Hematopoietic multipotent progenitor cell treated with erythropoietin and hydrocortisone succinate and interleukin-3 and kit ligand, for 17 days (in vitro differentiated cells): ENCODE measurements at places on chromosomes 4 and X.

DNA sequence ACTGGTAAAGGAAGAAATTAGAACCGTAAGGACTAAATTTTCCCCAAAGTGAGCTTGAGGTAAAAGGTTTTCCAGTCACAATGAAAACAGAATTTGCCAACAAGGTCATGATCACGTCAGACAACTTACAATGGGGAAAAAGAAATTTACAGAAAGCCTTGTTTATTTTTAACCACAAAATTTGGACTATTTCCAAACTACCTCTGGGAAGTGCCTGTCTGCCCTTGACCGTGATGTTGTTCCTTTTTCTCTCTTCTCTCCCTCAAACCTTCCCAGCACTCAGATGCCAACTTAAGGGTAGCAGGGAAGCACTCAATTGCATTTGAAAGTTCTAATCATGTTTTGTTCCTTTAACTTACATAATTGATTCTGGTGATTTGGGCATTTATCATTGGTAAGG, 32.5 kb downstream of the MEPE start:
- no peak for DNase-seq

- DNase-seq, result no peak
Measured at GRCh38 chrX:148567779-148568178, 67.4 kb downstream of the AFF2 start.

- no peak for DNase-seq
Measured at GRCh38 chrX:19972984-19973383, 17.9 kb downstream of the BCLAF3 start.

DNA sequence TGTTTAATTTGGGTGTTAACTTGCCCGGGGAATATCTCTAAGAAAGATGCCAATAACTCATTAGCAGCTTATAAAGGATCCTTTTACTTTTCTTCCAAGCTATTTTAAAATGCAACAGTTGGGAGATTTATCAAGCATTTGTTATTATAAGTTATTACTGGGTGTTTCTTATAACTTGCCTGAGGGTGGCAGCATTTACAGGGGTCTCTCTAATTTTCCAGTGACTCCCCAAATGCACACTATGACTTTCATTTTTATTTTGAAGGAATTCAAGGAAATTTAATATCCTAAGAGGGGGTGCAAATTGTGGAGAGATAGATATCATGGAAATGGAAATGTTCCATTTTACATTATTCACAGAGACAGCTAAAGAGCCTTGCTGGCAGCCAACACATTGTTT, 138.0 kb downstream of the PDGFRA start:
- no peak for DNase-seq

GRCh38 chr4:180913750-180914149, 1329.5 kb upstream of the TENM3 start:
- no peak for DNase-seq

- DNase-seq, result peak; percentile 6
Measured at GRCh38 chr4:6269616-6270511, at the start of gene WFS1. TSS of gene WFS1 (plus strand) at chr4:6269850. CDS start at chr4:6277456, 7,606 bp downstream.

GRCh38 chr4:183220236-183220635, 99.8 kb downstream of the CLDN22 start:
- DNase-seq, result no peak

DNA sequence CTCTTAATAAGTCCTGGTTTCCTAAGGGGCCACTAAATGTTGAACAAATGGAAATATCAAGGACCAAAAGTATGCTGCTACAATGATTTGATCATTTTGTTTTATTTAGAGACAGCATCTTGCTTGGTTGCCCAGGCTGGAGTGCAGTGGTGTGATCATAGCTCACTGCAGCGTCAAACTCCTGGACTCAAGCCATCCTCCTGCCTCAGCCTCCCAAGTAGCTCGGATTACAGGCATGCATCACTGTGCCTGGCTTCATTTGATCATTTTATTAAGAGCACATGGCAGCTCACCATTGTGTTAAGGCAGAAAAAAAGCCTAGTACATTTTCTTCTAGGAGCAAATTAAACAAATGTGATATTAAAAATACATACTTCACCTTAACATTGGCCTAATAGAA, 52.7 kb downstream of the DCLK2 start:
- no peak for DNase-seq

DNA sequence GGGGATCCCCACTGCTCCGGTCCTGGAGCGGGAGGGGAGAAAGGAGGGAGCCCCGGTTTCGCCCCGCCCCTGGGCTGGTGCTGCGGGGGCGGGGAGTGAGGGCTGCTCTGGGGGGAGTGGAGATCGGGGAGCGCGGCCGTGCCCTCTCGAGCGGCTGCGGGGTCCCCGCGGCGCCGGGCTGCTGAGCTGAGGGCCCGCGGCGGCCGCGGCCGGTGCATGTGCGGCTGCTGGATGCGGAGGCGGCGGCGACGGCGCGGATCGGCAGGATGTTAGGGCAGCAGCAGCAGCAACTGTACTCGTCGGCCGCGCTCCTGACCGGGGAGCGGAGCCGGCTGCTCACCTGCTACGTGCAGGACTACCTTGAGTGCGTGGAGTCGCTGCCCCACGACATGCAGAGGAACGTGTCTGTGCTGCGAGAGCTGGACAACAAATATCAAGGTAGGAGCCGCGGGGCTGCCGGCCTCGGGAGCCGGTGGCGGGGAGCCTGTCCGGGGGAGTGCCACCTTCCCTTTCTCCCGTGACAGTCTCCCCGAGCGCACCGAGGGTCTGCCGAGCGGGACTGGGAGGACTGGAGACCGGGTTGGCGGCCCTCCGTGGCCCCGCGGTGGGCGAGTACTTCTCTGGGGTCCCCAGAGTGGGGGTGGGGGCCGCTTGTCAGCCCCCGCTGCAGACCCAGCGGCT, at the start of gene ING2:
TSS of gene ING2 (plus strand) at position 129 of the 681 bp plus-strand sequence. CDS start at position 267, 138 bp downstream.
- DNase-seq, result no peak

DNA sequence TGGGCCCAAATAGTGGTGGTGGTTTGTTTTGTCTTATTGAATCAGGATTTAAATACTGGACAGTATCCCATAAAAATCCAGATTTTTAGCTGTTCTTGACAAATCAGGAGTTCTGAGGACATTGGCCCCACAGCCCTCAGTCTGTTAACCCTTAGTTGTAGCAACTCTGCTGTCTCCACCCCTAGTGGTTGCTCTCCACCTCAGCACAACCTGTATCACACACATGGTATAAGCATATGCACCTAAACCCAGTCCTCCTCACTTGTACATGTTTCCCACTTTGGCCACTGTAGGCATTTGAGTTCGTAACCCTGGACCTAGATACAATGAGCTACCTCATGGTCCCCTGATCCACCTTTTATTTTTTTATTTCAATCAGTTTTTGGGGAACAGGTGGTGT, 75.9 kb downstream of the MRPL1 start:
- no peak for DNase-seq

DNA sequence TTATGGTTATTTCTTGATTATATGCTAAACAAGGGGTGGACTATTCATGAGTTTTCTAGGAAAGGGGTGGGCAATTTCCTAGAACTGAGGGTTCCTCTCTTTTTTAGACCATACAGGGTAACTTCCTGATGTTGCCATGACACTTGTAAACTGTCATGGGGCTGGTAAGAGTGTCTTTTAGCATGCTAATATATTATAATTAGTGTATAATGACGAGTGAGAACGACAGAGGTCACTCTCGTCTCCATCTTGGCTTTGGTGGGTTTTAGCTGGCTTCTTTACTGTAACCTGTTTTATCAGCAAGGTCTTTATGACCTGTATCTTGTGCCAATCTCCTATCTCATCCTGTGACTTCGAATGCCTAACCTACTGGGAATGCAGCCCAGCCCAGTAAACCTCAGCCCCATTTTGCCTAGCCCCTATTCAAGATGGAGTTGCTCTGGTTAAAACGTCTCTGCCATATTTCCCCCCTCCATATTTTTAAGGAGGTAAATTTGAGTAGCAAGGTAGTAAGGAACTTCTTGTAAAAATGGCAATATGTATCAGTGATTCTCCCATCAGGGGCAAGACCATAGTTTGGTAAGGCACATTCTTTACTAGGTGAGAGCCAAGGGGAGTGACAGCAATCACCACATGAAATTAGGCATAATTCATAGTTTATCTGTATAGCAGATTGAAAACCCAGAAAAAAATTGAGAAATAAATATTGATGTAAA, 2.6 kb downstream of the CXCL2 start:
- no peak for DNase-seq

DNA sequence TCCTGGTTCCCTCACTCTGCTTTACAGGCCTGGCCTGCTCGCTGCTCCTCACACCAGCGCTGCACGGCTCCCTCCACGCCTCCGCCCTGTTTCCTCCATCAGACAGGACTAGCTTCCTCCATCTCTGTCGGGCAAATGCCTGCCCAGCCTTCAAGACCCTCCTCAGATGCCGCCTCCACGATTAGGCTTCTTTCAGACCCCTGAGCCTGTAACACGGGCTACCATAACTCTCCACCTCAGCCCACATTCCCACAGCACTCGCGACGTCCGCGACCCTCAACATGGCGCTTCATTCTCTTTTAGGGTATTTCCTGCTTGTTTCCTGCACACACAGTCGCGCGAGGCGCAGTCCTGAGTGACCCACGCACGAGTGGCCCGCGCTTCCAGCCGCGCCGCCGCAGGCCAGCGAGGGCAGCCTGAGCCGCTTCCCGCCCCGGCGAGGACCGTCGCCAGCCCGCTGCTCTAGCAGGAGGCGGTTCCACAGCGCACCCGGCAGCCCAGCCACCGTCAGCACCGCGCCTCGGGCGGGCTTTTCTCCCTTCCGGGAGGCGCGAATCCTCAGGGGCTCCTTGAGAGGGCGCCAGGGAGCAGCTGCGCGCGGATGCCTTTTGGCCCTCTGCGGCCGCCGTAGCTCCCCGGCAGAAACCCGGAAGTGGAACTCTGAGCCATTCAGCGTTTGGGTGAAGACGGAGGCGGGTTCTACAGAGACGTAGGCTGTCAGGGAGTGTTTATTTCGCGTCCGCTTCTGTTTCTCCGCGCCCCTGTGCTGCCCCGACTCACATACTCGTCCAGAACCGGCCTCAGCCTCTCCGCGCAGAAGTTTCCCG, at the start of gene FRG1:
TSS of gene FRG1 (plus strand) at position 695 of the 827 bp plus-strand sequence. CDS start 138 bp downstream, outside the sequence.
- DNase-seq, result peak; percentile 92

GRCh38 chrX:49977319-49978090, 55.1 kb downstream of the CLCN5 start:
- no peak for DNase-seq
